ENCODE measurements at places on chromosomes 6 and 20.

DNA sequence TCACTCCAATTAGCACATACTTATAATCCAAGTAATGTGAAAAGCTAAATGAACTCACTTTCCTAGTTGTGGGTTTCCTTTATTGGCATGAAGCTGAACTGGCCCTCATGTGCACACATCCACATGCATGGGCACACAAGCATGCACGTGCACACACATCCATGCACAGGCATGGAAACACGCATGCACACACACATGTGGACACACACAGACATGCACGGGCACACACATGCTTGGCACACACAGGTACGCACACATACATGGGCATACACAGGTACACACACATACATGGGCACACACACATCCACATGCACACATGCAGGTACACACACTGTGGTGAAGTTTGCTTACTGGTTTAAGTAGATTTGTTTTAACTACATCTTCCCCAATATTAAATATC, 23.8 kb downstream of the SYNDIG1 start:
- no peak for DNase-seq

GRCh38 chr20:45179166-45179565, 4.5 kb downstream of the PI3 start:
- no peak for DNase-seq

GRCh38 chr6:32609731-32610640, 20.3 kb upstream of the HLA-DRB1 start:
- peak; percentile 97 for DNase-seq

GRCh38 chr6:169312658-169313346, 59.2 kb upstream of the THBS2 start:
- no peak for DNase-seq

DNA sequence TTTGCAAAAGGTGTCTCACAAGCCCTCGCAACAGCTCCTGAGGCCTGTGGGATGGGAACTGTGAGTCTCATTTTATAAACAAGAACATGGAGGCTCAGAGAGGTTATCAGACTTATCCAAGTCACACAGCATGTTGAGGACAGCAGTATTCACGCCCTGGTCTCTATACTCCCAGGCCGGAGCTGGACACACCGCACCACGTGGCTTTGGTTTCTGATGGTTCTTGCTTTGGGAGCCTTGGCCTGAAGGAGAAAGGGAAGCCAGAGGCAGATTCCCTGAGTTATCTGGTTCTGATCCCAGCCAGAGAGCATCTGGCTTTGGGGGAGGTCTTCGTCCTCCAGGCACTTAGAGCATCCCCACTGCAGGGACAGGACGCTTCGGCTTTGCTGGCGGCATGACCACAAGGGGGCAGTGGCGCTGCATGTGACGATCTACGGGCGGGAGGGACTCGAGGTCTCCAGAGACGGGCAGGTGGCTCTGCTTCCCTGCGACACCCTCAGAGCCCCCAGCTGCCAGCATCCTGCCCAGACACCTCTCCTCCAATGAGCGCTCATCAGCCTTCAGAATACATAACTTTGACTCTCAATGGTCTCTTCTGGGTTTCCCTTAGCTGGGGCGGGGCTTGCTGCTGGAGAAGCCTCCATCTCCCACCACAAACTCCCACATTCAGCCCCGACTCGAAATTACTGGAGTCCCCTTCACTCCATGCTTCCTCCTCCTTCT, 51.4 kb upstream of the SAYSD1 start:
- DNase-seq = peak; percentile 71

DNA sequence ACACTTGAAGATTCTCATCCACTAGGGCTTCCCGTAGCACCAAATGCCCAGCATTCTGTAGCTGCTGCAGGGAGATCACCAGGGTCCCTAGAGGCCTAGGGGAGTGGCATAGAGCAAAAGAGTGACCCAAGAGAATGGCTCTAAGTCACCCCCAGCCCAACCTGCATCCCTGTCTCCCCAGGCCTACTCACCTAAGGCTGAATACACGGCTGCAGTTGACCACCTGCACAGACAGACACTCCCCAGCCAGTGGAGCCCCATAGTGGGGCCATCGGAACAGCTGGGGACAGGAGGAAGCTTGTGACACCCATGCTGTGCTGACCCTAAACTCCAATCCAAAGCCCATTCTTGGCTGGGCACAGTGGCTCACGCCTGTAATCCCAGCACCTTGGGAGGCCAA, 9.5 kb upstream of the SPAG4 start:
- DNase-seq = no peak

- no peak for DNase-seq
Measured at GRCh38 chr6:111439171-111439570, 43.8 kb downstream of the REV3L start.

DNA sequence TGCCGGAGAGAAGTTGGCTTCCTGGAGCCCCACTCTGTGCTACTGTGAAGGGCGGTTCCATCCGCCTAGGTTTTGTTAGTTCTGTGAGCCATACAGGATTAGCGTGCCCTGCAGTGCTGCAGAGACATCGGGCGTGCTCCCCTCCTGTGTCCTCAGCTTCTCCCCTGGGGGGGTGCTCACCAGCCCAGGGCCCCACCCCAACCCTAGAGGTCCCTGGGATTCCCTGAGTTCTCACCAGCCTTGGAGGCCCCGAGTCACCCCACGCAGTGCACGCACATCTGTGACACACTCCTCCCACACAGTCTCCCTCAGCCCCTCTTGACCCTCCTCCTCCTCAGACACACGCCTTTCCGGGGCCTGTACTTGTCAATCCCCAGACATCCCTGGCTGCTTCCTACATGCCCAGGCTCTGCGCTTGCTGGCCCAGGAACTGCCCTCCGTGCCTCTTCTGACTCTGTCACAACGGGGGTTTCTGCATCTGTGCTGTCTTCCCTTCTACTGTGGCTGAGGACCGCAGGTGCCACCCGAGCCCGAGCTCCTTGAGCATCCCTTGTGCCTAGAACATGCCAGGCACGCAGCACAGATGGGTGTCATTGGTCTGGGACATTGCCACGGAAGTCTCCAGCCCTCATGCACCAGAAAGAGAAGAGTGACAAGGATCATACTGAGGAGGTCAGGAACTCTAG, 123.2 kb upstream of the RPS6KA2 start:
- DNase-seq = no peak

- no peak for DNase-seq
Measured at GRCh38 chr6:111592726-111593511, 12.8 kb downstream of the TRAF3IP2 start.
